KG1 (cell line): ENCODE measurements at places on chromosomes 6 and 20.

DNA sequence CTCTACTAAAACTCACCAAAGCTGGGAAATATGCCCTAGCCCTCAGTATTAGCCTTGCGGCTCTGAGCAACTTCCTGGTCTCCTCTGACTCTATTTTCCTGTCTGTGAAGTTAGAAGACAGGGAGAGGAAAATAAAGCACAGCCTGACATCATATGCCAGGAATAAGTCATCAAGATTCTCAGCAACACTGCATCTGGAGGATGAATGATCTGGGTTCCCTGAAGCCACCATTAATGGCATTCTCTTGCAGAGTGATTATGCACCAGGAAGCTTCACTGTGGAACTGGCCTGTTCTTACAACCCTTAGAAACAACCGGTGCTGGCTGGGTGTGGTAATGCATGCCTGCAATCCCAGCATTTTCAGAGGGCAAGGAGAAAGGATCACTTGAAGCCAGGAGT, 12.4 kb downstream of the ADGRF5 start:
- DNase-seq, result no peak

DNA sequence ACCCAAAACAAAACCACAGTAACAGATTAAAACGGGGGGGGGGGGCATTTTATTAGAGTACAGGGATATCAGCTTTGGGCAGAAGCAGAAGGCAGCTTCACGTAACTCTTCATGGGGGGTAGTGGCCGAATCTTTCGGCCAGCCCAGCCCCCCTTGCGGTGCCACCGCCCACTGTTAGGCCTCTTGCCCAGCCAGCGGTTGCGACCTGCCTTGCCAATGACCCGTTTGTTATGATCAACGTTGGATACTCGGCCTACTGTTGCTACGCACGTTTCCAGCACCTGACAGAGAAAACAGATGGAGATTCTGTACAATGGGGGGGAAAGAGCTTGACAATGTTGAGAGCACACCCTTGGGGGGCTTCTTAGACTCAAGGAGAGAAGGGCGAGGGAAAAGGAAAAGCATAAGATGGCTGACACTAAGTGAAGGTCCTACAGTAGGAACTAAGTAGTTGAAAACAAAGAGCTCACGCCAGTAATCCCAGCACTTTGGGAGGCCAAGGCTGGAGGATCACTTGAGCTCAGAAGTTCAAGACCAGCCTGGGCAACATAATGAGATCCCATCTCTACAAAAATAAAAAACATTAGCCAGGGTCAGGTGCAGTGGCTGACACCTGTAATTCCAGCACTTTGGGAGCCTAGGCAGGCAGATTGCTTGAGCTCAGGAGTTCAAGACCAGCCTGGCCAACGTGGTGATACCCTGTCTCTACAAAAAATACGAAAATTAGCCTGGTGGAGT, 724 bp upstream of the CUL7 start:
- no peak for DNase-seq

DNA sequence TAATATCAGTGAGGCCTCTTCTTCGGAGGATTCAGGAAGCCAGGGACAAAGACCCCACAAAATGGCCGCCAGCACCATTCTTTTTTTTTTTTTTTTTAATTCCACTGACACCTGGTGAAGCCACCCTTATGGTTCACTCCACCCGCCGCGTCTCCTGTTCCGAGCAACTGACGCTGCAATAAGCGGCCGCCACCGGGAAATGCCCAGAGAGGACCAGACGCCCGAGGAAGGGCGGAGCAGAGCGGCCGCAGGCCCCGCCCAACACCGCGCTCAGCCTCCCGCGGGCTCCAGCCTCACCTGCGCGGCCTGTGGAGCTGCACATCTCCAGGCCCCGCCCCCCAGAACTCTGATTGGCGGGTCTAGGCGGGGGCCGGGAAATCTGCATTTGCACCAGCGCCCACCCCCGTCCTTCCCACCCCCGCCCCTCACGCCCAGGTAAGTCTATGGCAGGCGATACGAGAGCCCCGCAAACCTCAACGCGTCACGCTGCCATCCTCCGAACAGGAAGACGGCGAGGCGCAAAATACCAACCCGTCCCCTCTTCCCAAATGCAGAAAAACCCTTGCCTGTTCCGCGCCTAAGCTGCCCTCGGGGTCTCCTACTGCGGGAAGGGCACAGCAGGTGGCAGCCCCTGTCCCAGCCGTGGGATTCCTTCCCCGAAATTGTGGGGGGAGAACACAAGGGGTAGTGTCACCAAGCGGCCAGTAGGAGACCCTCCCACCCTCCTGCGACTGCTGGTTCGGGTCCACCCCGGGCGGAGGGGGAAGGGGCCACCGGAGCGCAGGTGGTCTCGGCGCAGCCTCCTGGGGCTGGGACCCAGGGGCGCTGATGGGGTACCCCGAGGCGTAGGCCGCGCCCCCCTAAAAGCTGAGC, 960 bp downstream of the ATP9A start:
- no peak for DNase-seq

DNA sequence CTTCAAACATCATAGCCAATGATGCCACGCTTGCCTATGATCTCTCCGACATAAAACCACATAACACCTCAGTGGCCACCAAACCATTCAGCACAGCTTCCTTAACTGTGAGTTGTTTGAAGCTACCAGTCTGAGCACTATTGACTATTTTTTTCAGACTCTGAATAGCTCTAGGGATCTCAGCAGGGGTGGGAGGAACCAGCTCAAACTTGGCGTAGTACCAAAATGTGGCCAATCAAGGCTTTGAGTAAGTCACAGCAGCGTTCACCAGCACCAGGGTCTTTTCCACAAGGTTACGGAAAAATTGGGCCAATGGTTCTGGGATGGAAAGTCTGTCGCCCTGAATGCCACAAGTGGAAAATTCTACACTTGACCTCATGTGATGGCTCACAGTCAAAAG, 70.6 kb downstream of the SMPDL3A start:
- DNase-seq, result no peak

DNA sequence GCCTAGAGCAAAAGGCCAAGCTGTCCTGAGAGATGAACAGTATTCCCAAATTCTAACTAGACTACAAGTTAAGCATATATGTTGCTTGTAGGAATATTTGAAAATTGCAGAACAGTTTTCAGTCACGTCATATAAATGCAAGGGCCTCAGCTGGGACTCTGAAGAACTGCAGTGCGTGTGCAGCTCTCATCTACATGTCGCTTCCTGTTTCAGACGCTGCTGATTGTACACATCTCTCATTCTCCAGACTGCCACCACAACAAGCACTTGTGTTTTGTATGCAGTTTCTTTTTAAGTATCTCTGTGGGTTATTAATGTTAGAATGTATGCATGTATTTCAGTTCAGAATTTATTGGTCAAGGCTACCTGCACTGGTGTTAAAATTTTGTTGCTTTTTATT, 119.7 kb downstream of the MAP3K4 start:
- DNase-seq, result no peak

- DNase-seq, result no peak
Measured at GRCh38 chr20:51238675-51239305, 215.9 kb upstream of the KCNG1 start.

DNA sequence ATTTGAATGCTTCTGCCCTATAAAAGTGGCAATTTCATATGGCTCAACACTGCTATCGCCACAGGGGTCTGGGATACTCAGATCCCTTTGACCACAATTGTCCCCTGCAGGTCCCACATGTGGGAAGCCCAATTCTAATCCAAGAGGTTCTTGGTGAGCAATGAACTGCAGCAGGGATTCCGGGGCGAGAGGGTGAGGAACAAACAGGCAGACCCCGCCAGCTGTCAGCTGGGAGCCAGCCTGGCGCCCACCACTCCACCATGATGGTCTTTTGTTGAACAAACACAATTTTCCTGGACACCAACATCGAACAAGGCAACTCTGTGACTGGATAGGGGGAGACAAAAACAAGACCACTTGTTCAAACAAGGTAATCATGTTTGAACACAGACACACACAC, 80.5 kb downstream of the TMEM242 start:
- no peak for DNase-seq
